Gastroesophageal sphincter (tissue), 4 donors: ENCODE measurements at places on chromosomes 5 and 9. TPM values are rescaled to one million over a fixed set of nuclear protein-coding genes. Genes with fewer than 3 reads are reported as not detected.

- no peak for ATAC-seq
These were observed 194.4 kb downstream of the DEPDC1B start for GRCh38 chr5:60505373-60506171.

DNA sequence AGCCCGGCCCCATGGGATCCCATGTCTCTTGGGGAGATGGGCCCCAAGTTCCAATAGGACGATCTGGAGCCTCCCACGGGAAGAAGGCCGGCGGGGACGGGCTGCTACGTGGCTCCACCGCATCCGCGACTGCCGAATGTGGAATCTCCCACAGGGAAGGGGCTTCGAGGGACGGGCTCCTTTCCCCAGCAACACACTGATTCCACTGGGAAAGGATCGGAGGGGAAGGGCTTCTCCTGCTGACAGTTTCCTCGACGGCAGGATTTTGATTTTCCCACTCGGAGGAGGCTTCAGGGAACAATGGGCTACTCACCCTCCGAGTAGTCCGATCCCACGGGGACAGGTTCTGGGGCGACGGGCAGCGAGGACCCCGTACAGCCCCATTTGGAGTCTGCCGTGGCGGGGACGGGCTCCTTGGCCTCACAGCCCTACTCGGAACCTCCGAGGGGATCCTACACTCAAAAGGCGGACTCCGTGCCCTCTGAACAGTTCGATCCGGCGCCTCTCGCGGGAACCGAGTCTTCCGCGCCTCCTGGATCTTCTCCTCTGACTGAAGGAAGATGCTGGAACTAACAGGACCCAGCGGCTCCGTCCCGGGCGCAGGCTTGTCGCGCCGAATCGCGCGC is 1.3 kb downstream of the PROB1 start:
- ATAC-seq: no peak

GRCh38 chr5:59234236-59234635 is 651.4 kb downstream of the RAB3C start:
- ATAC-seq: no peak

GRCh38 chr9:69376651-69377050 is 51.6 kb downstream of the ENTREP1 start:
- ATAC-seq: peak; percentile 83

- ATAC-seq: no peak
These were observed 252.2 kb downstream of the PIK3R1 start for GRCh38 chr5:68467794-68468193.

DNA sequence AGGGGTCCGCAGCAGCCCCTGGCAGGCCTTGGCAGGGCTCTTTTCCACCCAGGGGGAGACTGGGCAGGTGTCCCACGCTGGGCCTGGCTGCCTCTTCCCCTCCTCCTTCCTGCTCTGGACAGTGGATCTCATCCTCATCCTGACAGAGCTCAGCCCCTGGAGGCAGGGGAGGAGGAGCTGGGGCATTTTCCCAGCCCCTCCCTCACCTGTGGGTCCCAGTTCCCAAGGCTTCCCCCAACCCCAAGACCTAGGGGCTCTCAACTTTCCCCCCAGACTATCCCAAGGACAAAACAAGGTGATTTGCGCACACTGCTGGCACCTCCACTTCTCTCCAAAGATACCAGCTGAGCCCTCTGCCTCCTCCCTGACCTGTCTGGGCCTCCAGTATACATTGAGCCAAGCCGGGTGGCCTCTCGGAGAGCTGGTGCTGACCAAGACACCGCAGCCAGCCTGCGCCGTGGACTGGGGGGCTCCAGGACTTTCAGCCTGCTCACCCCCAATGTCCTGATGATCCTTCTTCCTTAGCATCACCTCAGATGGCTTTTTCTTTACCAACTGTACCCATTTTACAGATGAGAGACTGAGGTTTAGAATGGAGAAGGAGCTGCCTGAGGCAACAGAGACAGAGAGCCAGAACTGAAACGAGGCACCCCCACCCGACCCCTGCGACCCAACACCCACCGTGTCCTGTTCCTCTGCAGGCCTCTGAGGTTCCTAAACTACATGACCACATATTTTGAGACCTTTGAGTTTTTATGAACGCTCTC is 126.6 kb downstream of the BARX1 start:
- ATAC-seq: no peak

DNA sequence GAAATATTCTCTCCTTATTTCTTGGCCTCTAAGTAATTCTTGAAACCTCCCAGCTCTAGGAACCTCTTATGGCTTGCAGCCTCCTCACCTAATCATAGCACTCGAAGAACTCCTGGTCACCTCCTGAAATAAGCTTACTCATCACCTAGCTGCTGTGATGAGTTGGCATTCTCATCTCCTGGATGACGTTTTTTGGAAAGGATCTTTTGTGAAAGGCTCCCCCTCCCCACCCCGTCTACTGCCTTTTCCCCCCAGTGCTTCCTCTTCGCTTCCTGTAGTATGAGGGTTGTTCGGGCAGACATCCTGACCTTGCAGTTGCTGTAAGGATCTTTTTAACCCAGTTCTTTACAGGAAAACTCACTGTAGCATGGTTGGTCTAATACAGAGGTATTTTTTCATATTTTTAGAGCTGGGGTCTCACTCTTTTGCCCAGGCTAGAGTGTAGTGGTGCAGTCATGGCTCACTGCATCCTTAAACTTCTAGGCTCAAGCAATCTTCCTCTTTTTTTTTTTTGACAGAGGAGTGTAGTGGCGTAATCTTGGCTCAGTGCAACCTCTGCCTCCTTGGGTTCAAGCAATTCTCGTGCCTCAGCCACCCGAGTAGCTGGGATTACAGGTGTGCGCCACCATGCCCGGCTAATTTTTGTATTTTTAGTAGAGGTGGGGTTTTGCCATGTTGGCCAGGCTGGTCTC is 41.8 kb downstream of the ARHGAP26 start:
- ATAC-seq: no peak

- no peak for ATAC-seq
These were observed 34.4 kb upstream of the MRPS30 start for GRCh38 chr5:44774279-44774880.

DNA sequence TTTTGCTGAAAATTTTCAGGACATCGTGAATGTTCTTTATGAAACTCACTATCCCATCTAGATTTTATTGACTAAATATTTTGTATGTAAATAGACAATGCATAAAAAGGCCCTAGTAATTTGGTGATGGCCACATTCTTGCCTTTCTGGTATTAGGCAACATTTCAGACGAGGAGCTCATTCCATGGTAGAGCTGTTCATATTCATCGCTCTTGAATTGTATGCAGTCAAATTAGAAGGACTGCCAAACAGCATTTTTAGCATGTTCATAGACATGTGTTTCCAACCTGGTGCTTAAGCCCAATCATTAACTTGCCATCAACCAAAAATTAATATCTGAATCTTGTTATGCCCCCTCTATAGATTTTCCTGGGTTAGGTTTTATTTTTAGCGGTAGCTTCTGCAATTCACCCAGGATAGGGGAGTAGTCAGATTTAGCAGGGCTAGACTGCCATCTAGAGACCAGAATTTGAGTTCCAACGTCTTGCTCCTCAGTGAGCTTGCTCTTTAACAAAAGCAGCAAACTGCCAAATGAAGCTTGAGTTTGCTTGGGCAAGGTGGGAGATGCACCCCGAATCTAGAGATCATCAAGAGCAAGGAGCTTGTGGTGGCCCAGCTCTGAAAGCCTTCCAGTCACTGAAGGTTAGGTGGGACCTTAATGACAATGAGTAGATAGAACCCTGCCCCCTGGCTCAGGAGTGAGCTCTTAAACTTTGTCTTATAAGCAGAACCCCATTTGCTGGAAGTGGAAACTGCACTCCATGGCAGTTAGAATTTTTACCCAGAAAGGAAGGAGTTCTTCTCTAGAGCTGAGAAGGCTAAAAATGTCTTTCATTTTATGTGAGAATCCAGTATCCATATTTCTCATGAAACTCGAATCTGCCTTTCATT is 456.2 kb downstream of the RASEF start:
- ATAC-seq: no peak

- ATAC-seq: no peak
These were observed 82.0 kb upstream of the TTC23L start for GRCh38 chr5:34756781-34757624.

- no peak for ATAC-seq
These were observed 84.8 kb upstream of the PAM start for GRCh38 chr5:102670224-102670836.

DNA sequence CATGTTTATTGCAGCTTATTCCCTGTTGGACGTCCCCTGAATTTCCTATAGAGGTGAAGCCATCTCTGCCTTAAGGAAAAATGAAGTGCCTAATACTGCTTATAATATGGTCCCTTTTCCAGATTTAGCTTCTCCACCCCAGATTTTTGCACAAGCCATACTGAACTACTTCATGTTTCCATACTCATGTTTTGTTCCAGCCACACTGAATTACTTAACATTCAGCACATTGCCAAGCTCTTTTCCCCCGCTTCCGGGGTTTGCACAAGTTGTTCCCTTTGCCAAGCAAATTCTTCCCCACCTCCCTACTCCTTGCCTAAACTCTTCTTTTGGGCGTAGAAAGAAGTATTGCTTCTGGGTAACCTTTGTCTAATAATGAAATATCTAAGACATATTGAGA is 1.7 kb upstream of the CNTRL start:
- ATAC-seq: peak; percentile 34

DNA sequence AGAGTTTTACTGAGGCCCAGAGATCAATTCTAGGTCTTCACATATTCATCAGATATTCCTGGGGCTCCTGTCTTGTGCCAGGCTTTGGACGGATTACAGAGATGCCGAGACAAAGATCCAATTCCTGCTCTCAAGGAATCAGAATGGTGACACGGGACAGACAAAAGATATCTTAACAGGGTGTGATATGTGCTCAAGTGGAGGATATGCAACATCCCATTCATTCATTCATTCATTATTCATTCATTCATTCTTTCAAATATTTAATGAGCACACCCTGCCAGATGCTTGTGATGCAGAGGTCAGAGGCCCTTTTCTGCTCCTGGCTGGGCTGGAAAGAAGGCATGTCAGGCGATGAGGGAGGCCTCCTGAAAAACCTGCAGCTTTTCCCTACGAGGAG is 21.8 kb downstream of the LHX2 start:
- ATAC-seq: no peak

GRCh38 chr9:121855476-121855875 is 204.0 kb downstream of the DAB2IP start:
- no peak for ATAC-seq

DNA sequence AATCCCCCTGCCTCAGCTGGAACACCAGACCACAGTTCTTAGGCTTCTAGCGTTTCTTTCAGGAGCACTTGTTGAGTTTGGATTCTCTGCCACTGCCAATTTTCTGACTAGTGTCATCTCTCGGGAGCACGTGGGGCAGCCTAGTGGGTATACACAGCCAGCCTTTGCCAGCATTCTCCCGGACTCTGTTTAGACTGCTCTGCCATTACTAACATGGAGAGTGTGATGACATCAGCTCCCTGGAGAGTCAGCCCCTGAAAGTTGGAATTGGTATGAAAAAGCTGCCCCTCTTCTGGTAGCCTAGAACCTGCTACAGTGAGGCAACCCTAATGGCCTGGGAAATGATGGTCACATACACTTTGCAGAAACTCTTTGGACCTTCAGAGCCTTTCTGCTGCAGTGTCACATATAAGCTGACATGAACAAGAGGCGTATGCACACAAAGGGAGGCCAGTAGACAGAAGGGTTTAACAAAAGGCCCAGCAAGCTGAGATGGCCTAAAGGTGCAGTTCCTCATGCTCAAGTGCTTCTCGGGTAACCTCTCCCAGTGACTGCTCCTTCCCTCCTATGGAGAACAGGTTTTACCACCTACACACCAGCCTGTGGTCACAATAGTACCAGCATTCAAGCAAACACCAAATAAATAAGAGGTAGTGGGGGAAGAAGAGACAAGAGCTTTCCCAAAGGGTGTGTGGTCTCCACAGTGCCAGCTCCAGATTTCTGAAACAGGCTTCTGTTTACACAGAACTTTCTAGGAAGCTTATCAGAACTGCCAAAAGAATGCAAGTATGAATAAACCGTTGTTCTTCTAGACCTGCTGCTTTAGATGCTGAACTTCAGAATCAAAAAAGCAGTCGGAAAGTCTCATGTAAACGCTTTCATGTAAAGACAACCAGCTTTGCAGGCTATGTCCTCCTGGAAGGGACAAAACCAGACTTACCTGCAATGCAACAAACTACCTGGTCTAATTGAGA is 16.5 kb downstream of the SPACA9 start:
- ATAC-seq: no peak

DNA sequence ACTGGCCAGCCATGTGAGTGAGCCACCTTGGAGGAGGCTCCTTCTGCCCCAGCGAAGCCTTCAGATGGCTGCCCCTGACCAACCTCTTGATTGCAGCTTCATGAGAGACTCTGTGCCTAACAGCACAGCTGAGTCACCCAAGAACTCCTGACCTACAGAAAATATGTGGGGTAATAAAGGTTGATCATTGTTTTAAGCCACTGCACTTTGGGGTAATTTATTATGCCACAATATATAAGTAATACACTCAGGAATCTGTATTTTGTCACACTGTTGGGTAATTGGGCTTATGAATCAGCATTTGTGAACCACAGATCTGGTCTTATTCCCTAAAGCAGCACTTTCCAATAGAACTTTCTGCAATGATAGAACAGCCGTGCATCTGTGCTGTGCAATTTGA is 24.4 kb upstream of the VDAC1 start:
- ATAC-seq: no peak

FBXO10 gene
- total RNA-seq: 5.1 TPM

NTRK2 gene
- 7.0 TPM for total RNA-seq

KCNN2 gene
- total RNA-seq: 3.5 TPM

UBE2QL1 gene
- 0.15 TPM for total RNA-seq
